ENCODE measurements at places on chromosomes 2 and 18.

DNA sequence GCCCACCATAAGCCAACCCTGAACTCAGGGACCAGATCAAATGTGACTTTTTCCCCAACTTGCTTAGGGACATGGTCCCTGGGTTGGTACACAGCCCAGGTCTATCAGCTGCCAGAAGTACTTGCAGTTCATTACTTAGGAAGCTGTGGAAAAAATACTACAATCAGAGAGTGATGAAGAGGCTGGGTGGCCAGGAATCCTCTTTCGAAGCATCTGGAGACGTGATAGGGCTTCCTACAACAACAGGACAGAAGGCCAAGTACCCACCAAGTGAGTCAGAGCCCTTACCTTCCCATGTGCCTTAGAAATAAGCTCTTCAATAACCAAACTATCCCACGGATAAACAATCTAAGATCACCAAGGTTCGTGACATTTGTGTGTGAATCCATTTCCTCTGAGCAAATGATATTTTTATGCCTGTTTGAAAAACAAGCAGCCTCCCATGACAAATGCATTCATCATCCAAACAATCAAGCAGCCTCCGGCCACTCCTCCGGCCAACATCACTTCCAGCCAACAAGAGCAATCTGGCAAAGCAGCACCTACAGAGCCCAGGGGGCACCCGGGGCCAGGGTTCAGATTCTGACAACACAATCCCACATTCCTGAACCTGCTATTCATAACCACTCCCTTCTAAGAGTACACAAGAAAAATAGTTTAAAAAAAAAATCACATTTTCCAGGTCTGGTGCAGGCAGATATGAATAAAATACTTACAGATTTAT, 26.4 kb downstream of the TBC1D8 start:
- DNase-seq, result no peak

GRCh38 chr2:101328474-101329007, 20.0 kb upstream of the RNF149 start:
- DNase-seq, result no peak

- DNase-seq, result no peak
Observed at GRCh38 chr2:99660616-99661406, 171.0 kb upstream of the REV1 start.

DNA sequence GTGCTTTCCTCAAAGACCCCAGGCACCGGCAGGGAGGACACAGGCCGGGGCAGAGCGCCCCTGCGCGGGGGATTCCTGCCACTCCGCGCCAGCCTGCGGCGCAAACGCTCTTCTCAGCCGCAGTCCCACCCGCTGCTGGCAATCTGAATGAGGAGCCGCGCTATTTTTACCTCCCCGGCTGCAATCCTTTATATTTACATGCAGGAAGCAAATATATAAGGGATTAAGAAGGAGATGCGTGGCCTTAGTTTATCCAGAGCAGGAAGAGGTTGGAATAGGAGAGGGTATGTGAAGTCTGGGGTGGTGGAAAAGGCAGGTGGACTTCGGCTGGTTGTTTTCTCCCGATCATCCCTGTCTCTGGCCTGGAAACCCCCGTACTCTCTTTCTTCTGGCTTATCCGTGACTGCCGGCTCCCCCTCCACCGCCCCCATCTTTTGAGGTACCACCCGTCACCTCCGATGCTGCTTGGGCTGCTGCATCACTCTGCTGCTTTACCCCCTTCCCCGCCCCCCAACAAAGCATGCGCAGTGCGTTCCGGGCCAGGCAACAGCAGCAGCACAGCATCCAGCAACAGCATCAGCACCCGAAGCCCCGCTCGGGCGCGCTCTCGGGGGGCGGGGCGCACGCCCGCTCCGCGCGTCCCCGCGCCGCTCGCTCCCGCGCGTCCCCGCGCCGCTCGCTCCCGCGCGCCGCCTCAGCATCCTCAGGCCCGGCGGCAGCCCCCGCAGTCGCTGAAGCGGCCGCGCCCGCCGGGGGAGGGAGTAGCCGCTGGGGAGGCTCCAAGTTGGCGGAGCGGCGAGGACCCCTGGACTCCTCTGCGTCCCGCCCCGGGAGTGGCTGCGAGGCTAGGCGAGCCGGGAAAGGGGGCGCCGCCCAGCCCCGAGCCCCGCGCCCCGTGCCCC, at the start of gene ADAM23:
ADAM23 (plus strand) TSS at position 700 of the 902 bp plus-strand sequence. CDS start 335 bp downstream, outside the sequence.
- no peak for DNase-seq

- DNase-seq, result no peak
Observed at GRCh38 chr18:23135550-23136325, 453 bp downstream of the CABLES1 start.

DNA sequence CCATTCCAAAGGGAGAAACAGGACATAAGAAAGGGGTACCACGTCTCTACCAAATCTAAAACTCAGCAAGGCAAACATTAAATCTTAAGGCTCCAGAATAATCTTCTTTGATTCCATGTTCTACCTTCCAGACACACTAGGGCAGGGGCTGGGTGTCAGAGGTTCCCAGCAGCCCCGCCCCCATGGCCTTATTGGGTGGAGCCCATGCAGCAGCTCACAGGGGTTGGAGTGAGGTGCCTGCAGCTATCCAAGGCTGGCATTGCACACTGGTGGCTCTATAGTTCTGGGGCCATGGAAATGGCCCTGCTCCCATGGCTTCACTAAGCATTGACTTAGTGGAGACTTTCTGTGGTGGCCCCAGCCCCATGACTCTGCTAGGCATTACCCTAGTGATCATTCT, 14.9 kb upstream of the OSR1 start:
- no peak for DNase-seq

GRCh38 chr2:176556373-176556772, 287.1 kb downstream of the MTX2 start:
- DNase-seq, result no peak

Data from esophagus squamous epithelium (tissue), 5 donors.